ENCODE measurements at places on chromosomes 1 and 21.
A peak's percentile ranks its signal among the peaks of the same experiment; 100 is the strongest.

DNA sequence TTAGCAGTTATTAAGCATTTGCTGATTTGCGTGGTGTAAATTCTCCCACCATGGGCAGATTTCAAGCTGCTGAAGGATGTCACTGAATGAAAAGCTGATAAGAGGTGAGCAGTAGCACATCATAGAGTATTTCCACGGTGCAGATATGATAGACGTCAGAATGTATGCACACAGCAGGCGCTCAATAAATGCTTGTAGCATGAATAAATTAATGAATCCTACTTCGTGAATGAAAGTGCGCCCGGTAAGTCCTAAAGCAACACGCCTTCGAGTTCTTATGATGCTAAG is 510 bp upstream of the UBIAD1 start:
- no peak for DNase-seq

DNA sequence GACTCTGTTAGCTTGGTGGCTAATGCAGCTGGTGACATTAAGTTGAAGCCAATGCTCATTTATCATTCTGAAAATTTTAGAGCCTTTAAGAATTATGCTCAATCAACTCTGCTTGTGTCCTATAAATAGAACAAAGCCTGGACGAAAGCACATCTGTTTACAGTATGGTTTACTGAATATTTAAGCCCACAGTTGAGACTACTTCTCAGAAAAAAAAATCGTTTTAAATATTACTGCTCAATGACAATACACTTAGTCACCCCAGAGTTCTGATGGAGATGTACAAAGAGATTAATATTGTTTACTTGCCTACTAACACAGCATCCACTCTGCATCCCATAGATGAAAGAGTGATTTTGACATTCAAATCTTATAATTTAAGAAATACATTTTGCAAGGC is 79.6 kb downstream of the NEGR1 start:
- DNase-seq = no peak

- DNase-seq = no peak
Measured at GRCh38 chr1:8427986-8428385, 110.1 kb downstream of the SLC45A1 start.

DNA sequence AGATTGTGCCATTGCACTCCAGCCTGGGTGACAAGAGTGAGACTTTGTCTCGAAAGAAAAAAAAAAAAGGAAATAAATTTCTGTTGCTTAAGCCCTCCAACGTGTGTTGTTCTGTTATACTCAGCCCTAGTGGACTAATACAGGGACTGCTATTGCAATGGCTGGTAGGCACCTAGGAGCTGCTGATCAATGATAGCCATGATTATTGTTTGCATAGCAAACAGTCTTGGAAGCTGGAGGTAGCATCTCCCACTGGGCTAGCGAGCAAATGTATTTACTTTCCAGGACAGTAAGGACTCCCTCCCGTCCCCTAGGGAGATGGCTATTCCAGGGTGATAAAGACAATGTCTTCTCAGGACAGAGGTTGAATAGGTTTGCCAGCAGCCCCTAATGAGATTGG is 13.5 kb upstream of the TNFRSF8 start:
- DNase-seq = no peak

GRCh38 chr1:220527908-220528678 is at the start of gene MARK1:
TSS of gene MARK1 (plus strand) at chr1:220528136. CDS start at chr1:220528823, 687 bp downstream.
- peak; percentile 45 for DNase-seq

DNA sequence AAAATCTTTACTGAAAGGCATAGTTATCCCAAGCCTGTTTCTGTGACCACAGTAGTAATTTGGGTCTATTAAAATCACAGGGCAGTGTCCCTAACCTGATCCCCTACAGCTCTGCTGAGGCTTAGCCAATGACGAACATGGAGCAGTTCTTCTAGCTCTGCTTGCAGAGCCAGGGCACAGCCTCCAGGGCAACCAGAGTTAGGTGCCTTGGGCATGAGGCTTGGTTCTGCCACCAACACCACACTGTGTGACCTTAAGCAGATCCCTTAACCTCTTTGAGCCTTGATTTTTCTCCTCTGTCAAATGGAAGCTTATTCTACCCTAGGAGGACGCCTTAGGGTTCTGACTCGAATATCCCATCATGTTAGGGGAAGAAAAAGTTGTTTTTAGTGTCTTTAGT is 86.7 kb upstream of the TLR5 start:
- no peak for DNase-seq

DNA sequence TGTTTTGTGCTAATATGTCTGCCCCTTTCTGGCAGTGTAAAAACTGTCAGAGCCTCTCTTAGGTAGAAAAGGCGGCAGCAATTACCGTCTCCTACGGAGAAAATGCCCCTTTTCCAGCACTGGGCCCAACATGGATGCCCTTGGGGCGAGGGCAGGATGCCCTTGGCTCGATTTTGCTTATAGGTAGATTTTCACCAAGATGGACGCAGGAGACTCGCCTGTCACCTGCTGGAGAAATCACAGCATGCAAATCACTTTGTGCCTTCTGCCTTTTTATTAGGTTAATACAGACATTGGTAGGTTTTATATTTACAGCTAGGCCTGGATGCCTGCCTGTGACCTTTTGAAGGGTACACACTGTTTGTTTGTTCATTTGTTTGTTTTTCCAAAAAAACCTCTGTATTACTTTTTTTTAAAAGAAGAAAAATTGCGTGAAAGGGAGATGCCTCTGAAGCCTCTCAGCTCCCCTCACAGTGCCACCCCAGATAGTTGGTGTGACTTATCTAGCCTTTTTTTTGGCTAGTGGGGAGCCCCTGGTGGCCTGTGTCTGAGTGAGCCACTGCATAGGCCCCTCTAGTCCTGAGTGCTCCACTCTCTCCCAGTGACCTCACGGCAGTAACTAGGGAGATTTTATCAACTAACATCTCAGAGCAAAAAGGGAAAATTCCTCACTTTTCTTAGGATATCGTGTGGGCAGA is 2.5 kb downstream of the ATP1B1 start:
- peak; percentile 58 for DNase-seq

DNA sequence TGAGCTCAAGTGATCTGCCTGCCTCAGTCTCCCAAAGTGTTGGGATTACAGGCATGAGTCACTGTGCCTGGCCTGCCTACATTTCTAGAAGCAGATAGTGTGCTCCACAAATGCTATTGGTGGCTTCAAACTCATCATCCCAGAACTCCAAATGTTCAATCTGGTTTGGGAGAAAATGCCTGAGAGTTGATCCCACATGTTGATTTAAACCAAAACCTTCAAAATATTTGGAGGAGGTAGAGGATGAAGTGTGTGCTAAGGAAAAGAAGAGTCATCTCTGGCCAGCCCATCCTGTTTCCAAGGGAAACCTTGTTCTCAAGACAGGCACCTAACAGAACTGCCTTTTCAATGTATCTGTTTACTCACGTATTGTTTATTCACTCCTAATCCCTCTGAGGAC is 55.4 kb upstream of the GRHL3 start:
- no peak for DNase-seq

DNA sequence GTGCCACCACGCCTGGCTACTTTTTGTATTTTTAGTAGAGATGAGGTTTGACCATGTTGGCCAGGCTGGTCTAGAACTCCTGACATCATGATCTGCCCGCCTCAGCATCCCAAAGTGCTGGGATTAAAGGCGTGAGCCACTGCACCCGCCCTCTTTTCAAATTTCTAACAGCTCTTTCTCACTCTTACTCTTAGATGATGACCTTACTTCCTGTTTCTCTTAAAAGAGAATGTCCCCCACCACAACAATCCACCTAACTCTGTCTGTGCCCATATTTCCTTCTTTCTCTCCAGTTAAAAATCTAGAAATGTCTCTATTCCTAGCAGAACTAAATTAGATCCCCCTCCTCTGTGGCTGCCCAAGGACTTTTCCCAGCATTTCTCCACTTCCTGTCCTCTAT is 46.6 kb upstream of the RGS2 start:
- DNase-seq = no peak

DNA sequence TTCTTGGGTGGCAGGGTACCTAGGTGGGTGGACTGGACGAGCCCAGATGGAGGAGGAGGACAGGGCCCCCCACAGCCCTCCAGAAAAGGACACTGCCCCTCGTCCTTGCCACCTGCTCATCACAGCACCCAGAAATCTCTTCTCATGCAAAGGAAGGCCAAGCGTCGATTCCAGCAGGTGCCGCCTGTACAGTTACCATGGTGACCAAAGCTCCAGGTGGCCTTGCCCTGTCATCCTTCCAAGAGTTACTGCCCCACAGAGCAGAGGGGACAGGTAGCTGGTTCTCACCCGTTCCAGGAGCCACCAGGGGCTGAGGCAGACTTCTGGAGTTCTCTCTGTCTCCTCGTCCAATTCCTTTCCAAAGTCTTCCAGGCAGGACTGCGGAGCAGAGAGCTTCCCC is 119.9 kb upstream of the VAMP3 start:
- DNase-seq = no peak

- DNase-seq = no peak
Measured at GRCh38 chr1:28582248-28582615, 9.8 kb upstream of the RAB42 start.

DNA sequence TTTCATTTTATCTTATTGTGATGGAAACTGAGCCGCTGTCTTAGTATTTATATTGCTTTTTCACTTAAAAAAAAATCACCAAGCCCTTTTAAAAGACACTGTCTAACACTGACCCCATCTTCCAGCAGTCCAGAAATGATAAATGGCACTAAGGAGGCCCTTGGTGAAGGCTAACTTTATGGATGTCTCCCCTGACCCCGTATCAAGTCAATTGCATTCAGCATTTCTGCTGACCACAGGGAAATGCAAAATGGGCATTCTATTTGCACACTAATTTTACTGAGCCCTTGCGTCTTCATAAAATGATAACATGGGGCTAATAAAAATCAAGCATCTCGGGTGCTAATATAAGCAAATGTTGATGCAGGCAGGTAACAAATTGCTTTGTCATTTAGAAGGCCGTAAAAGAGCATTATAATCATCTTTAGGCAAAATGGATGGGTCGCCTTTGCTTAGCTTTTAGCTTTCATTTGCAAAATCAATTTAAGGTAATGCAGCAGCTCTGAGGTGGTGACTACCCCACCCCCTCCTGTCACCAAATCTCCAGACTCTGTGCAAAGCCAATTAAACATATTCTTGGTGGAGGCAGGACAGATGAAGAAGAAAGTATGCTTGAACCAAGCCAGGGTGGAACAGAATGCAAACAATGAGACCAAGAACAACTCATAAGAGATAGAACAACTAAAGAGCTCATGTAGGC is 110.8 kb downstream of the BEND5 start:
- DNase-seq = no peak

DNA sequence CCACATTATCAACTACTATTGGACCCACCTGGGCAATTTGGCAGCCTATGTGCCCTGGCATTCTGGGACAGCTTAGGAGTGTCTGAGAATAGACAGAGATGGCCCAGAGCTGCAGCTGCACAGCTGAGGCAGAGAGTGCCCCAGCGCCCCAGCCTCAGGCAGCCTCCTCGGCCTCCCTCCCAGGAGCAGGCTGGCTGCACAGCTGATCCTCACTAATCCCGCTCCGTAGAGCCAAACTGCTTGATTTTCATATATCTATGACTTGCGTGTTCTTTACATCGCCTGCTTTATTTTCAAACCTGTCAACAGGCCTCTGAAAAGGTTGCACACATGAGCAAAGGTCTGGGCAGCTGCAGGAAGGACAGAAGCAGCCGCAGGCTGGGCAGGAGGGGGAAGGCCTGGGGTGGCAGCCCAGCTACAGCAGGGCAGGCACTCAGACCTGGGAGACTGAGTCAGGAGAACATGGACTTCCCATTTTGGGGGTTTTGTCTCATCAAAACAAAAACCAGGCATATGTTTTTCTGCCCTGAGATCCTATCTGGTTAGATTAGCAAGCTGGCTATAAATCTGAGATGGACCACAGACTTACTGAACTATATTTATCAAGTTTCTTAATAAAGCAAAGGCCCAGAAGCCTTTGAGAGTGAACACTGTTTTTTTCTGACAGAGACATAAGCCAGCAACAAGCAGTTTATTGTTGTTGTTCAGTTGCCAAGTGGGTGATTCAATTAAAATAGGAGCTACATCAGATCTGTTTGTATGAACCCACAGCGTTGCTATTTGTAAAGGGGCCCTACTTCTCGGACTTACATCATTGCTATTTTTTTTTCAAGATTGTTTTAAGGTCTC is 301.8 kb upstream of the DUSP10 start:
- no peak for DNase-seq

- no peak for DNase-seq
Measured at GRCh38 chr1:32199717-32200072, 700 bp upstream of the CCDC28B start.

DNA sequence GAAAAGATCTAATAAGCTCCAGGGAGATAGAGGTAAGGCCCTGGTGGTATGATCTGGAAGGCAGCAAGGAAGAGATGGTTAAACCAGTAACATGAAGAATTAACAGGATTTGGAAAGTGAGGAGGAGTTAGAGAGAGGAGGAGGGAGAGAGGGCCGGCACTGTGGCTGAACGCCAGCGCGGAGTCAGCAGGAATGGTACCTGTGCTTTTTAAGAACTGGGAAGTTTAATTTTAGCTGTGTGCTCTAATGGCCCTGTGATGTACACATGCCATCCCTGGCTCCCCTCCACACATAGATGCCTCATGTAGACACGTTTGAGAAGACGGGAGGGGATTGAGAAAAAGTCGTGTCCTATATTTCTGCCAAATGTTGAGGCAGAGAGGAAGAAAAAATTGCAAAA is 13.8 kb upstream of the AVPR1B start:
- no peak for DNase-seq

GRCh38 chr1:20719871-20720620 is 2.2 kb upstream of the KIF17 start:
- DNase-seq = no peak

- no peak for DNase-seq
Measured at GRCh38 chr1:240284656-240285414, 193.2 kb downstream of the FMN2 start.

DNA sequence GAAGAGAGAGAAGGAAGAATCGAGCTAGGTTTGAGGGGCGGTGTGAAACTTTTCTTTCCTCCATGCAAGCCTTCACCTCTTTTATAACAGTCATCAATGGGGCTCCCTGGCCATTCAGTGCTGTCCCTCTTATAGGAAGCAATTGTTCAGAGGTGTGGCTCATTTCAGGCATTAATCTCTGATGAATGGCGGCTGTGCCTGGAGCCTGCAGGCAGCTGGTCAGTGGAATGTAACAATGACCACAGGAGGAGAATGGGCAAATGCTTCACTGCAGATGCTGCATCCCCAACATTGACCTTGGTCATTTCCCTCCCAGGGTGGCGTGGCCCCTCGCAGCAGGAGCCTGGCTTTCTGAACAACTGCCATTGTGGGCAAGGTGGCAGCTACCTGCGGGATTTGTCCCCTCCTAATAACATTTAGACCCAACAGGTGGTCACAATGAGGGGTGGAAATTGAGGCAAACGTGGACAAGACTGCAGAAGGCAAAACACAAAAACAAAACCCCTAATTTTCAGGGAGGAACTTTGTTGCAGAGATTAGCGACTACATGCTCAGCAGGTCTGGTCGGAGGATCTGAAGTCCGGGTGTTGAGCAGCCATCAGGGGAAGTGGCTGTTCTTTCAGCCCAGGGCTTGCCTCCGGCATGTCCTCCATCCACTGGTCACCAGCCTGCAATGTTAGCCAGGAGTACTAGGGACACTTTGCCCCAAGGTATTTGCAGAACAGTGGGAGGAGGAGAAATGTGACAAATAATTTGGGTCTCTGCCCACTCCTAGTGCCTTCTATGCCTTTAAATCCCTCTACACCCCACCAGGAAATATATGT is 97.3 kb upstream of the PAXBP1 start:
- DNase-seq = no peak

Data from SHP77 treated with DMSO at 0.1 percent for 48 hours (cell line).